Cerebellar cortex (tissue), 1 donor: ENCODE measurements at places on chromosomes 1 and 21.
A peak's percentile ranks its signal among the peaks of the same experiment; 100 is the strongest.

GRCh38 chr1:71786218-71786617 is 496.1 kb downstream of the NEGR1 start:
- no peak for DNase-seq

DNA sequence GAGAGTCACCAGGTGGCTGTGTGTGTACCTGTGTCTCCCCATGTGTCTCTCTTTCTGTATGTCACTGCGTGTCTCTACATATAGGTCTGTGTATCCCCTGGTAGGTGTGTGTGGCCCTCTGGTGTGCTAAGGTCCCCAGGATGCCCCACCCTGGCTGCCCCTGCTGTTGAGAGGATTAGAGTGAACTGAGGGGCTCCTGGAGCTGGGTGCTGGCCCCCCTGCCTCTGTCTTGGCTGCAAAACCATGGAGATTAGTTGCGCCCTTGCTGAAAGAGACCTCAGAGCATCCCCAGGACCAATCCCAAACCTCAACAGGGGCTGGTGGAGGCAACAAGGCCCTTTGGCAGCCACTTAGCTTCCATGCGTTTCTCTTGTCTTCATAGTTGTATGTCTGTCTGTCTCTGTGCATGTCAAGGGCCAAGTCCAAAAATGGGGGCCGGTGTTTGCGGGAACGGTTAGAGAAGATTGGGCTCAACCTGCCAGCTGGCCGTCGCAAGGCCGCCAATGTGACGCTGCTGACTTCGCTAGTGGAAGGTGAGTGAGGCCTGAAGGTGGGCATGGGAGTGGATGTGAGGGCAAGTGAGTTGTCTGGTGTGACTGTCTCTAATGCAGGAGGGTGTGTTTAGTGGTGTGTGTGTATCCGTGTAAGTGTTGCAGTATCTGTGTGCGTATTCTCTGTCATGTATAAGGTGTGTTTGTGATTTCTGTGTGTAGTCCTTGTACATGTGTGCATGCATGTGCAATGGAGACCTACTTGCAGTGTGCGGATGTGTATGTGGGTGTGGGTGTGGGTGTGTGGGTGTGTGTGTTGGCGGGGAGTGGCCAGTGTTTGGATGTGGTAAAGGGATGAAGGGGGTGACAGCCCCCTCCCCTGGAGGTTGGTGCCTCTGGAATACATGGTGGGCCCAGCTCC is 16.7 kb downstream of the TFAP2E start:
- no peak for DNase-seq

DNA sequence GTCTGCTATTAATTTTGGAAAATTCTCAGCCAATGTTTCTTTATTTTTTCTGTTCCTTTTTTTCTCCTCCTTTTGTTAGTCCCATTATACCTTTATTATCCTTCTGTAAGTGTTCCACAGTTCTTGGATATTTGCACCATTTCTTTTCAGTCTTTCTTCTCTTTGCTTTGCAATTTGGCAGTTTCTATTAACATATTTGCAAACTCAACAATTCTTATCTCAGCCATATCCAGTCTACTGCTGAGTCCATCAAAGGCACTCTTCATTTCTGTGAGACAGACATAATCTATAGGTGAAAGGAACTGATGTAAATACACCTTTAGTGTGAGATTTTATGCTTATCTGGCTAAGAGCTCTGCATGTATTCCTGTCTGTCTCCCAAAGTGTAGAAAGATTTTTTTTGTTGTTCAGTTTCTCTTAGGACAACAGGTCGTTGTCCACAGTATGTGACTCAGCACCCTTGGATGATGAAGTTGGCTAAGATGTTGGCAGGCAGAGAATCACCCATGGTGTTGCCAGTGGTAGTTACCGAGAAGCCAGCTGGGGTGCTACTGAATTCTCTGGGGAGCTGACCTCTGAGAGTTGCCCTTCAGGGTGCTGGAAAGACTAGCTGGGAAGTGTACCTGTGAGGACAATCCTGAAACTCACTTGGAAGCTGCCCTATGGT is 38.4 kb downstream of the LEPR start:
- DNase-seq, result no peak

GRCh38 chr1:176742322-176742721 is 279.3 kb downstream of the PAPPA2 start:
- DNase-seq, result no peak

GRCh38 chr1:75034376-75034775 is 99.8 kb upstream of the LHX8 start:
- DNase-seq, result no peak

DNA sequence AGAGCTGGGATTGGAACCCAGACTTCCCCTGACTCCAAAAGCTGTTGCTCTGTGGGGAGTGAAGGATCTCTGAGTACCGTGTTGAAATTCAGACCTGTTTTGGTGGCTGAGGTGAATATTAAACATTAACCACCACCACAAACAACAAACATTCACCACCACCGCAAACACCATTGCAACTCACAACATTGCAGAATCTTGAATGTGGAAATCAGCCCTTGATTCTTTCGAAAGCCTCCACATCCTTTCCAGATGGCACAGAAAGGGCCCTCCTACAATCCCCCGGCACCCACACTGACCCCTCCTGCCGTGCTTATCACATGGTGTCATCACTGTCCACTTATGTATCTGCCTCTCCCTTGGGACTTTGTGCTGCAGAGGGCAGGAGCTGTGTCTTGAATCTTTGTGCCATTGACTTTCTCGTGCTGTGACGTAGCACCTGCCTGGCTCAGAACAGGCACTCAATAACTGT is 1.4 kb downstream of the CDA start:
- no peak for DNase-seq

GRCh38 chr1:153922076-153922971 is 448 bp downstream of the GATAD2B start:
- no peak for DNase-seq

DNA sequence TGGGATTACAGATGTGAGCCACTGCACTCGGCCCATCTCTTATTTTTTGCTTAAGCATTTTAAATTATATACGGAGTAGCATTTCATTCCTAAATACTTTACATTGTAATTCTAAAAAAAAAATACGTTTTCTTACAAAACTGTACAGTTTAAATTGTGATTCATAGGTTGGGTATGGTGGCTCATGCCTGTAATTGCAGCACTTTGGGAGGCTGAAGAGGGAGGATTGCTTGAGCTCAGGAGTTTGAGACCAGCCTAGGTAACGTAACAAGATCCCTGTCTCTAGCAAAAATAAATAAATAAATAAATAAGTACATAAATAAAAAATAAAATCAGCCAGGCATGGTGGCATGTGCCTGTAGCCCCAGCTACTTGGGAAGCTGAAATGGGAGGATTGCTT is 24.6 kb downstream of the TBCE start:
- no peak for DNase-seq

DNA sequence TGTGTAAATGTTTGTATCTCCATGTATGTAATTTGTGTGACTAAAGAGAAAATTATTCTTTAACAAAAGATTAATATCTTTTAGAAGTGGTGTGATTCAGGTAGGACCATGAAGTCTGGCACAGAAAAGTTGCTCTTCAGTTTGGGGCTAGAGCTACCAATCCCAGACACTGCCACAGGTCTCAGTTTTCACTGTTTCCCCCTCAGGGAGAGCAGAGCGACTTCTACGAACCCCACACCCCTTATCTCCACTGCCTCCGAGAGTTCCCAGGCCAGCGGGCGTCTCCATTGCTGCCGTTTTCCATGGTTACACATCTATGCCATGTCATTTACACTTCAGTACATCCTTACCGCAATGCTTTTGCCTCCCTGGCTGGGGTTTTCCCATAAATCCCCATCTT is 93.0 kb upstream of the SMYD2 start:
- DNase-seq, result no peak

DNA sequence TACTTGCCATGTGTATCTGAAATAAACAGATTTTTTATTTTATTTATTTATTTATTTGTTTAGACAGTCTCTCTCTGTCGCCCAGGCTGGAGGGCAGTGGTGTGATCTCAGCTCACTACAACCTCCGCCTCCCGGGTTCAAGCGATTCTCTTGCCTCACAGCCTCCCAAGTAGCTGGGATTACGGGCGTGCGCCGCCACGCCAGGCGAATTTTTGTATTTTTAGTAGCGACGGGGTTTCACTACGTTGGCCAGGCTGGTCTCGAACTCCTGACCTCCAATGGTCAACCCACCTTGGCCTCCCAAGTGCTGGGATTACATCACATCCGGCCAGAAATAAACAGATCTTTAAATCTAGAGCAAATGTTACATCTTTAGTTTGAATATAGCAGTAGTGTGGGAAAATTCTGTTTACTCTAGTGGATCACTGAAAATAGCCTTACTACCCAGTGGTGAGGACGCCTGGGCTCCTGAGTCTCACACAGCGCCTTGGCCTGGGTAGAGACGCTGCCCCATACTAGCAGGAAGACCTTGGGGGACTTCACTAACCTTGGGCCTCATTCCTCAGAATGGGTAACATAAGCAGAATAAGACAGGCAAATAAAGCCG is 709 bp downstream of the GART start:
- no peak for DNase-seq

- peak; percentile 64 for DNase-seq
Observed at GRCh38 chr1:162391790-162392563, 10.4 kb downstream of the C1orf226 start.

GRCh38 chr1:225131869-225132268 is 202.4 kb downstream of the DNAH14 start:
- DNase-seq, result no peak

GRCh38 chr1:114218361-114219171 is 64.9 kb upstream of the SYT6 start:
- DNase-seq, result no peak

GRCh38 chr1:27542463-27543273 is 52.7 kb upstream of the WASF2 start:
- DNase-seq, result no peak

- no peak for DNase-seq
Observed at GRCh38 chr21:42315296-42315891, at the start of gene TFF3. Gene TFF3, minus strand, starts transcription at chr21:42315409. Its CDS starts 35 bp downstream, at chr21:42315374.

DNA sequence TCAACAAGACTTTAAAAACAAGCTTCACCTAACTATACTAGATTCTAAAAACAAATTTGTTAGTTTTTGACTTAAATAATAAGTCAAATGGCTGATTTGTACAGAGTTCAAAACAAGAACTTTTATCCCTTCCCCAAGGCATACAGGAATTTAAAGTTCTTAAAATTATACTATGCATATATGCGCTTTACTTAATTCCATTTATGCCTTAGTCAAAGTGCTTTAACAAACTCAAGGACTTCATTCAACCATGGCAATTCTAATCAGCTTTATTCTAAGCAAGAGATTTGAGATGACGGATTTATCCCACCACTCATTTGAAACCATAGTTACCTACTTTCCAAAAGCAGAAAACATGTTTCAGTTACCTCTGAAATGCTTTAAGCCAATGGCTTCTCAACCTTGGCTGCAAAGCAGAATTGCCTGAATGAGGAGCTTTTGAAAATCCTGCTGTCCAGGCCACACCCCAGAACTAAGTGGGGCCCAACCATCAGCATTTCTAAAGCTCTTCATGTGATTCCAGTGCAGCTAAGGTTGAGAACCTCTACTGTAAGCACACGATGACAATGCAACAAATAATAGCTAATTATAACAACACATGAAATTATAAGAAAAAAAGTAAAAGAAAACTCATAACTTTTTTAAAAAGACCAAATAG is 44.6 kb downstream of the TTLL7 start:
- no peak for DNase-seq

GRCh38 chr1:20634065-20634593 is 871 bp downstream of the PINK1 start:
- DNase-seq, result no peak

GRCh38 chr1:220685879-220686278 is 4.3 kb upstream of the C1orf115 start:
- DNase-seq, result no peak

GRCh38 chr1:160017592-160017991 is 14.2 kb downstream of the PIGM start:
- DNase-seq, result no peak

DNA sequence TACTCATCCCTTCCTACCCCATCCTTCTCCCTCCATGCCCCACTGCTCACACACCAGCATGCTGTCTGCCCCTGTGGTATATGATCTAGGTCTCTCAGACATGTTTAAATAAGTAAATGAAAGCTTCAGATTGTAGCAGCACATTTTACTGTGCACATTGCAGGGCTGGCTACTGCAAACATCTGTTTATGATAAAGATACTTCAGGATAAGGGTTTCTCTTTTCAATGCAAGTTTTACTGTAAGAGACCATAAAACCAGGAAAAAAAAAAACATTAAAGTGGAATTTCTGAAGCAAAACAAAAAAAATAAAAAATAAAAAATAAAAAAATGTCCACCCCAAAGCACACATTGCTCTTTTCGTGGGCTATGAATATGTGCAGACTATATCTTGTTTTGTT is 184.4 kb downstream of the USH2A start:
- DNase-seq, result no peak

DNA sequence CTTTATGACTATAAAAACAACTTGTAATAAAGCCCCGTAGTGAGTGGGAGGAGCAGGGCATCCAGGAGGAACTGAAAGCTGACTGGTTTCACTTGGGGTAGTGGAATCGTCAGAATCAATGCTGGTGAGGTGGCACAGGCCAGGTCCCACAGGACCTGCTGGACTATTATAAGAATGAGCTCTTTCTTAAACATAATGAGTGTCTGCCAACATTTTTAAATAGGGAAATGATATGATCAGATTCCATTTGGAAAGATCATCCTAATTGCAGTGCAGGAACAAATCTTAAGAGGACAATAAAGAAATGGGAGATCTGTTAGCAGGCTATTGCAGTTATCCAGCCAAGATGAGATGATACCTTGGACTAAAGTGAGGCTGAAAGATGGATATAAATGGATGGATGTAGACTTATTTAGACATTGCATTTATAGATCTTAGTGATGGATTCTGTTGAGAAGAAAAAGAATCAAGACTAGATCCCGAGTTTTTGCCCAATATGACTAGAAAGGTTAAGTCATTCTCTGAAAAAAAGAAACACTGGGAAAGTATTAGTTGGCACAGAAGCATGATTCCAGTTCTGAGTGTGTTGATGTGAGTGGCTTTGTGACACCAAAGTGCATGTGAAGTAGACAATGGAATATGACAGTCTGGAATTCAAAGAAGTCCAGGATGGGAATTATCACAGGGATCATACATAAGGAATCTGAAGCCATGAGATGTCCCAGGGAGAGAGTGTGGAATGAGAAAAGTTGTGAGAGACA is 153.3 kb upstream of the SGIP1 start:
- DNase-seq, result no peak

DNA sequence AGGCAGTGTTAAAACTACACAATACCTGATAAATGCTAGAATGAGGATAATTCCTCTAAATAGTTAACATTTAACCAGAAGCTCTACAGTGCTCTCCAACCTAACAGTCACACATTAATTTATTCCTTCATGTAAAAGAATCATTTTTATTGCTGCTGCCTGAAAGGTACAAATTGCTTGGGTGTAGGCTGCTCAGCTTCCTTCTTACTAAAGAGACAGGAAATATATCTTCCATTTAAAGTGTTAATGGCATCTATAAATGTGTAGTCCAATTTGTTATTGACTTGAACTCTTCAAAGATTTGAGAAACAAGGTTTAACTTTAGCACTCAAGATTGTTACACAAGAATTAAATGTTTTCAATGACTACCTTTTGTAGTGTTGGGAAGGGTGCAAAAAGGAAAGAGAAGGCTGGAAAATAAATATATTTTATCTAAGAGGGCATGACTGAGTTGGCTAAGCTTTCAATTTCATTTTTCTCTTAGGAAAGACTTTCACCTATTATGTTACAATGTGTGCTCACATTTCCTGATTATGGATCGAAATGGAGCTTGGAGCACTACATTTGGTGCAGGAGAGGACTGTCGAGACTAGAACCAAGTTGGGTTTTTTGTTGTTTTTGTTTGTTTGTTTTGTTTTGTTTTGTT is 105.5 kb upstream of the CACYBP start:
- no peak for DNase-seq
